HuH-7.5 (cell line): ENCODE measurements at places on chromosomes 16 and 17.
A peak's percentile ranks its signal among the peaks of the same experiment; 100 is the strongest.

GRCh38 chr17:14092808-14093207, 23.5 kb downstream of the COX10 start:
- no peak for DNase-seq

GRCh38 chr16:2717383-2718263, 2.4 kb downstream of the PRSS27 start:
- DNase-seq: no peak

GRCh38 chr17:68468334-68468733, 11.0 kb upstream of the WIPI1 start:
- no peak for DNase-seq

DNA sequence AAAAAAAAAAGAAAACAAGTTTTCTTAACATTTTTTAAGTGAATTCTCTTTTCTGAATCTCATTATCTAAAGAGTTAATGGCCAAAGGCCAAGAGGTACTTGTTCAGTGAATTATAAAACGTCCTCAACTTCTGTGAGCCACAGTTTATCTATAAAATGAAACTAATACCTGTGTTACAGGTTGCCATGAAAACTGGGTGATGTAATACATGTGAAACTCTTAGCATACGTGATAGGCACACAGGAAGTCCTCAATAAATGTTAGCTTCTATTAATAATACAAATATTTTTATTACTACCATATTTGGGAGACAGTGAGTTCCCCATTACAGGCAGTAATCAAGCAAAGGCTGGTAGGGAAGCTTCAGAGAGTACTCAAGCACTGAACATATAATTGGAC, 13.5 kb upstream of the INPP5K start:
- DNase-seq: no peak

- DNase-seq: no peak
Measured at GRCh38 chr16:59087641-59088040, 353.5 kb upstream of the GOT2 start.

DNA sequence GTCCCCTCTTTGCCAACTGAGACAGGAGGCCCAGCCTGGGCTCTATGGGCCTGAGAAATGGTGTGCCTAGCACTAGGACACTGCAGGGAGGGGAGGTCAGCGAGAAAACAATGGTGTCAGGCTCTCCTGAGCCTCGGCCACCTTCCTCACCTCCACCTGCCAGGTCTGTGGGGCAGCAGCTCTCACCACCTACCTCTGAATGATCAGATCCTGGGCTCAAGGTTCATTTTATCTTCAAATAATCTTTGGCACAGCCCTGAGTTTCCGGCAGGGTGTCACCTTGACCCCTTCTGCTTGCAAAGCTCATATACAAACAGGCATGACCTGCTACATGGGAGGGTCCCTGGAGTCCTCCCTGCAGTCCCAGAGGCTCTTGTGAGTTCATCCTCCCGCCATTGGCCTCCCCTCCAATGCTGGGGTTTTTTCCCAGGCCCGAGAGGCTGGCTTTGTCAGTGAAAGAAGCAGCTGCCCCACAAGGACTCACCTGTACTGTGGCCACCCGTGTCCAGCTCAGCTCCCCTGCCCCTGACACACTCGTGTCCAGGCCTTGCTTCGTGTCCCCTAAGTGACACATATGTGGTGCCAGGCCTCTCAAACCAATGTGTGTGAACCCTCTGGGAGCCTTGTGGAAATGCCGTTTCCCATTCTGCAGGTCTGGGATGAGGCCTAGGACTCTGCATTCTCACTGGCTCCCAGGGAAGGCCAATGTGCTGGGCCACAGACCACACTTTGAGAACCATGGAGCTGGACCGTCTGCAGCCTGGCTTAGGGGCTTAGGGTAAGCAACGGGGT, 176.8 kb upstream of the CIBAR2 start:
- DNase-seq: peak; percentile 88

DNA sequence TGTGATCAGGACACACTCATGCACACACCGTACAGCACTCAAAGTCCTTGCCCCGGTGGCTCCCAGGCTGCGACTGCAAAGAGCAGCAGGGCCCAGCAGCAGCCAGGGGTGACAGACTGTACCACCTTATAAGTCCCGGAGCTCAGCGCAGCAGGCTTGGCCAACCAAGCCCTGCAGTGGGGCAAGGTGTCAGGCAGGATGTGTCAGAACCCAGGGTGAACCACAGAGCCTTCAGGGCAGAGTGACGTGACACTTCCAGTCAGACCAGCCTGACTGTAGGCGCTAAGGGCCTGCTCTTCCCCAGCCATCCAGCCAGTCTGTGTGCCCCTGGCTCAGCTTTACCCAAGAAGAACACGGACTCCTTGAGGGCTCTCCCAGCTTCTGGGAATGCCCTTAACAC, 204.1 kb downstream of the COPRS start:
- DNase-seq: no peak

- DNase-seq: no peak
Measured at GRCh38 chr17:29149431-29150064, 30.6 kb downstream of the MYO18A start.

DNA sequence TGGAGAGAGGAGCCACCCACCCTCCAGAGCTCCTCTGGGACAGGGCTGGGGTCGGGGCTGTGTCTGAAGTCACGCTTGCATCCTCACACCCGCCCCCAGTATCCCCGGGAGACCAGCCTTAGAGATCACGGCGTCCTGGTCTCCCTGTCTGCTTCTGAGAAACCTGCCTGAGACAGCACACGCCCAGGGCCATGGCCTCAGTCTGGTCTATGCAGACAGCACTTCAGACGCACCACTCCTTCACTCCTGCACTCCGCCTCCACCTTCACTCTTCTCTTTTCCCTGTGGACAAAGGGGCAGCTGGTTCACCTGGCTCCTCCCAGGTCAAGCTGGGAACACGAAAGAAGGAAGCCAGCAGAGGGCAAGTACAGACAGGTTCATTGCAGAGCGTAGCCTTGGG, 248.0 kb upstream of the GSE1 start:
- DNase-seq: no peak

DNA sequence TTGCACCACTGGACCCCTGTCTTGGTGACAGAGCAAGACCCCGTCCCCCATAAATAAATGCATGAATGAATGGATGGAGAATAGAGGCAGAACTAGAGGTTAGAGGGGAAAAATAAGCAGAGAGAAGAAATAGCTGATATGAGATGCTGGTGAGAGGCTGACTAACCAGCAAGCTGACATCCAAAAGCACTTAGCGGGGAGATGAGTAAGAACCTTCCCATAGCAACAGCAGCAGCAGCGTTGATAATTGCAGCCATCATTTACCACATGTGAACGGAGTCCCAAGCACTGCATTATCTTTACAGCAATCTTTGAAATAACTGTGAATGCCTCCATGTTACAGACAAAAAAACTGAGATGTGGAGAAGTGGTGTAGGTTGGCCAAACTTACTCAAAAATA, 777.3 kb upstream of the EEF2KMT start:
- no peak for DNase-seq

DNA sequence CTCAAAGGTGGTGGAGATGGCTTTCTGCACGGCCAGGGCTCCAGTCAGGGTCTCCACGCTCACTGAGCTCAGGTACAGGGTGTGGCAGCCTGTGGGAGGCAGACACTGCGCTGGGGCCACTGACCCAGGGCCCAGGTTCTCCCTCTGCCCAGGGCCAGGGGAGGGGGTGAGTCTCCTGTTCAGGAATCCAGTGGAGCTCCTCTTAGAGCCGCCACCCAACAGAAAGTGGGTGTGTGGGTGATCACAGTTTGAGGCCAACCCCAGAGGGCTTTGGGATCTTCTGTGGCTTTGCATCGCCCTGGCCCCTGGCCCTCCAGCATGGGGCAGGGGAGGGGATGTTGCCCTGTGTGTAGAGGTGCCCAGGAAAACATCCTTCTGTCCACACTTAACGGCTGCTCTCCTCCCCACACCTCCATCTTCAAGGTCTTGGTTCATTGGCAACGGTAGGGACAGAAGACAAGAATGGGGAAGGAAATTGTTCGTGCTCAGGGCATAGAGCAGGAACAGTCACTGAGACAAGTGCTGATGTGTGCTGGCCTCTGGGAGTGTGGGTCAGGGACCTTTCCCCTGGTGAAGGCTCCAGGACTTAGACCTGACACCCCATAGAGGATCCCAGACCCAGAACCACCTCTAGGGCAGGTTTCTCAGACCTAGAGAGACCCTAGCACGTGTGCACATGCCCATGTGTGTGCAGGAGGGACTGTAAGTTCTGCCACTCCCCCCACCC, 21.5 kb downstream of the TNS4 start:
- no peak for DNase-seq

DNA sequence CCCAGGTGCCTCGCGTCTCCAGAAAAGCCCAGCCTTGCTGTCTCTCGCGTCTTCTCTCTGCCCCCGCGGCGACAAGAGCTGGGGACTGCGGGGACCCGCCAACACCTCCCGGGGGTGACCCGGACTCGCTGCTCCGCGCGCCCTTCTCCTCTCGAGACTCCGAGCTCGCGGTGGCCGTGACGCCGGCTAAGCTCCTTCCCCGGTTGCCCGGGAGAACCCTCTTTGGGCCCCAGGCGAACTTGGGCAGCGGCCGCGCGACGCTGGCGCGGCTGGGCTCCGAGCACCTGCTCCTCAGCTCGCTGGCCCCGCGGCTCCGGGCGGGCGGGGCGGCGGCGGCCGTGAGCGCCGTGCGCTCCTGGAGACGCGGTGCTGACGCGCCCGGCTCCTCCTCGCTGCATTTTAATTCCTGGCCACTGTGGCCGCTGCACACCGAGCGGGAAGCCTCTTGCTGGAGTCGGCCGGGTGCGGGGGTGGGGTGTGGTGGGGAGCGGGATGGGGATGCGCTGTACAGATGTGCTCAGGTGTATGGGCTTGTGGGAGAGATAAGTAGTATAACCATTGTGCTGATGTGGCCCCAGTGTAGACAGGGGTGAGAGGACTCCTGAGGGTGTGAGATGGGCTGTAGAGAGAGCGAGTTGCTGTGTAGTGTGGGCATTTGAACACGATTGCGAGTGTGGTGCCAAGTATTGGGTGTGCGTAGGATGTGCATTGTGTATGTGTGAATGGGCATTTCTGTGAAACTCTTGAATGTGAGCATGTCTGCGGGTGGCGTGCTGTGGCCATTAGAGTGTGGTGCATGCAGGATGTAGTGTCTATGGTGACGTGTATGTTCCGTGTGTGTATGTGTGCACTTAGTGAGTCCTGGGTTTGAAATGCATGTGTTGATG, at the start of gene ASIC2:
ASIC2 (minus strand) TSS at position 315 of the 887 bp plus-strand sequence.
- DNase-seq: no peak

DNA sequence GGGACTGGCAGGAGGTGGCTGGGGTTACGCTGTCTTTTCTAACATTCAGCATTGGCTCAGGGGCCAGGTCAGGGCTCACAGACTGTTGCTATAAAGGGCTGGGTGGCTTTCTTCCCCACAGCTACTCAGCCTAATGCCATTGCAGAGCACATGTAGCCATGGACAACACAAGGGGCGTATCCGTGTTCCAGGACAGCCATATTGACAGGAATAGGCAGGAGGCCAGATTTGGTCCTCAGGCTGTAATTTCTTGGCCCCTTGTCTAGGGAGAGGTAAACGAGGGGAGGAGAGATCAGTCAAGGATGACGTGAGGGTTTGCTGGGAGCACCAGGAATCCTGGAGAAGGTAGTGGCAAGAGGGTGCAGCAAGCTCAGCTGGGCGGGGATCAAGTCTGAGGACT, 21.2 kb upstream of the MYO15B start:
- DNase-seq: no peak

GRCh38 chr16:75143941-75144340, 4.4 kb upstream of the ZFP1 start:
- no peak for DNase-seq
